Activated CD4-positive, alpha-beta T cell treated with anti-CD3 and anti-CD28 coated beads, Interleukin-2, amount 50 U/mL, for 48 hours (primary cell): ENCODE measurements at places on chromosomes 5 and 9.

- no peak for DNase-seq
Measured at GRCh38 chr5:92519811-92520632, 1061.0 kb downstream of the NR2F1-AS1 start.

GRCh38 chr9:71431931-71432330, 310.5 kb upstream of the TRPM3 start:
- no peak for DNase-seq

DNA sequence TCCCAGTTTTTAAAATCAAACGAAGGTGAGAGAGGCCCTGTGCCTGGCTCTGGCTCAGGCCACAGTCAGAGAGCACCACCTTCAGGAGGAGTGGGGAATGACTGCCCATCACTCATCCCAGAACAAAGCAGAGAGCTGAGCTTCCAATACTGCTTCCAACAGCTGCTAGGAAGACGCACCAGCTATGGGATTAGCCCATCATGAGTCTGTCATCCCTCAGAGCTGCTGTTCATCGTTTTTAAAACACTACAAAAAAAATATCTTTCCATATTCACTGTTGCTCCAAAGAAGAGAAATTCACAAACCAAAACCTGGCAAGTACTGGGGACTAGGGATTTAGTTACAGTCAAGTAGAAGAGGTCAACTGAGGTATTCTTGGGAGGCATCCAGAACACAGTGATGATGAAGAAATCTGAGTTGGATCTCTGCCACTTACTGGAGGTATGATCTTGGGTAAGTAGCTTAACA, 102.4 kb downstream of the CDK5RAP2 start:
- DNase-seq, result peak; percentile 29

- no peak for DNase-seq
Measured at GRCh38 chr5:160271396-160271795, 41.0 kb downstream of the CCNJL start.

DNA sequence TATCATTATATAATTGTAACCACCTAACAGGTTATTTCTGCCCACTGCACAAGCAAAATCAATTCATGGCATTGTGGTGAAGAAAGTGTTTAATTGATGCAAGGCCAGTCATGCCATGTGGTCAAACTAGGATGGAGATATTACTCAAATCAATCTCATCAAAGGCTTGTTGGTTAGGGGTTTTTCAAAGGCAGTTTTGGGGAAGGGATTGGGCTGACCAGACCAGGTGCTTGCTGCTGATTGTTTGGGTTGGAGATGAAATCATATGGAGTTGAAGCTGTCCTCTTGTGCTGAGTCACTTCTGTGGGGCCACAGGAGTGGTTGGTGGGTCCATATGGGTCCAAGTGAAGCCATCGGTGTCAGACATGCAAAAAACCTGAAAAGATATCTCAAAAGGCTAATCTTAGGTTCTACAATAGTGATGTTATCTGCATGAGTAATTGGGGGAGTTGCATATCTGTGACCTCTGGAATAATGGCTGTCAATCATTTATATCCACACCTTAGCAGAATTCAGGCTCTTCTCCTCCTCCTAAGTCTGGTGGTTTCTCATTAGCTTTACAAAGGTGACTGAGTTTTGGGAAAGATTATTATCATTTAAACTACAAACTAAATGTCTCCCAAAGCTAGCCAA, 44.9 kb downstream of the HMGCS1 start:
- DNase-seq, result no peak

DNA sequence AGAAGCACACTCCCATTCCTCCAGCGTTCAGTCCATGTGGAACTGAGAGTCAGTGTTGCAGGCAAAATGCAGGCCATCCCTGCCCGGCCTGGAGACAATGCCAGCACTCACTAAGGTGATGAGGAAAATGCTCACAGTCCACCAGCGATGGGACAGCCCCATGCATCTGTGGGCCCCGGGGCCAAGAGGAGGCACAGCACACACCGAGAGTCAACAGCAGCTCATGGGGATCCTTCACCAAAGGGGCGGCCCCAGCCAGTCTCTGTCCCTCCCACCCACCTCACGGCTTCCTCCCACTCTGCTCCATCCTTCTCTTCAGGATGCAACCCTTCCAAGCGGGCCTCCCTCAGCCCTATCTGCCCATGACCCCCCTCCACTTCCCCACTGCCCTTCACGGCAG, 6.2 kb downstream of the SEMA4D start:
- DNase-seq, result peak; percentile 57

- no peak for DNase-seq
Measured at GRCh38 chr9:127185931-127186781, 63.7 kb upstream of the ANGPTL2 start.

DNA sequence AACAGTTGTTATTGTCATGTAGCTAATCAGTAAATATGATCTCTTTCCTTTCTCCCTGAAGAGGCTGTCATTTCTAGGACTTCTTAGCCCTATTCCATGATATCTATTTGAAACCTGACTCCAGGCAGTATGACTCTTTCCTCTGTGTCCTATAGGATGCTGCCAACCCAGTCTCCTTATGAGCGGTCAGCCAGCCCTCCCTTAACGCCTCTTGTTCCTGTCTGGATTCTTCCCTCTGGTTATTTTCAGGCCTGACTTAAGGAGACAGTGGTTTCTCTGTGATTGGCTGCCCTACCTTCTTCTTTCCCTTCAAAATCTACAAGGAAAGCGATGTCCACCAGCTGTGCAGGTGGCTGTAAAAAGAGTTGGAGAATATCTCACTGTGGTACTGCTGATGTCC, 19.4 kb upstream of the C5orf63 start:
- no peak for DNase-seq
